Bronchial epithelial cell (primary cell): ENCODE measurements at places on chromosomes 2 and 18. TPM values are rescaled to one million over a fixed set of nuclear protein-coding genes. Genes with fewer than 3 reads are reported as not detected.

The NGEF gene
- total RNA-seq = 0.53 and 6.1 TPM in 2 replicates

The SLC16A14 gene
- 2.4 and 5.4 TPM in 2 replicates for total RNA-seq

The CHMP1B gene
- total RNA-seq = 140 and 178 TPM in 2 replicates

The SALL3 gene
- not detected in 2 replicates for total RNA-seq

DNA sequence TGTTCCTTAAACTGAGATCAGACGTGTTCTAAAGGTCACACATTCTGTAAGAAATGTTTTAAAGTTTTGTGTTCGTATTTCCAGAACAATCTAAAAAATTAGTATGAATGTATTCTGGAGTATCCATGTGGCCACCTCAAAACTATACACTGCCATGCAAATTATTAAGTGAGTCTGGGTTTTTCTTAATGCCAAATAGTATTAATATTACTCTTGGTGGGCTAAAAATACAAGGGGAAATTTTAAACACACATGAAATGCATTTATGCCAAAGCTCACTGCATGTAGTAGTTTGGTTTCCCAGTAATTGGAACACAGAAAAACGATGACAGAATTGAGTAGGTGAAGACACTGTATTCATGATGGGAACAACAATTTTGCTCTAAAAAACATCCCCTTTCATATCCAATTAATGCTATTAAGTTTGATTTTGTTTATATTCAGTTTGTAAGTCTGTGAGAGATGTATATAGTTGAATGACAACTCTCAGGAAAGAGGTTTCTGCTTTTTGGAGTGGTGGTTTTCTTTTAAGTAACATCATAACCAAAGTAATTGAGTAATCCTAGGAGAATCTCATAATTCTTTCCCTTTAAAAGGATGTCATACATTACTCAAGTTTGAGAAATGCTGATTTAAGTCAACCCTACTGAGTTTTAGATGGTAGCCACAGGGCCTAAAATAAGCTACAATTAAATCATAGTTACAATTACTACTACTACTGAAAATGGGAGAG lies 75.7 kb upstream of the CDCA7 start:
- peak; percentile 19 for DNase-seq

DNA sequence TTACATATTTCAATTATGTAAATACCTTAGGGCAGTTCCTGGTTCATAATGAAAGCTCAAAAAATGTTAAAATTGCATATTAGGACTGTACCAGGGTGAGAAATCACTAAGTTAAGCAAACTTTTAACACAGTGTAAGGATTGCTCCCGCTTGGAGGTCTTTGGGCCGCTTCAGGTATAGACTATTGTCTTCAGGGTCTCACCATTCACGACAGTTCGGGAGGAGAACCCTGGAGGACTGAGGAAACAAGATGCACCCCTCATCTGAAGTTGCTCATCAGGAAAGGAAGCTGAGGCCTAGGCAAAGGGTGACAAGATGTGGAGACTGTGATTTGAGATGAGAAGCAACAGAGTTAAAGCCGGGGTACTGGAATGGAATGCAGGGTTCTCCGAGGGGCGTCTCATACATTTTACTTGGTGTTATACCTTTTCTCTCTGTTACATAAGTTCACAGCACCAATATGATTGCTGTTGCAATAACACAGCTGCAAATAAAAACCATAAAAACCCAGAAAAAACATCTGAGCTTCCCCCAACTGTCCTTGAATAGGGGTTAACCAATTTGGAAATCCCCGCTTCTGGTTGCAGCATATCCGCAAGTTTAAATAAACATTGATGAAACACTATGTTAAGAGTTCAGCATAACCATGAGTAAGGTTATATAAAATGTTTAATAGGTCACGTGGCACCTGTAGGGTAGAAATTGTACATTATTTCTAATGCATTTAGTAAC lies 40.1 kb downstream of the FBXO48 start:
- peak; percentile 71 for DNase-seq

DNA sequence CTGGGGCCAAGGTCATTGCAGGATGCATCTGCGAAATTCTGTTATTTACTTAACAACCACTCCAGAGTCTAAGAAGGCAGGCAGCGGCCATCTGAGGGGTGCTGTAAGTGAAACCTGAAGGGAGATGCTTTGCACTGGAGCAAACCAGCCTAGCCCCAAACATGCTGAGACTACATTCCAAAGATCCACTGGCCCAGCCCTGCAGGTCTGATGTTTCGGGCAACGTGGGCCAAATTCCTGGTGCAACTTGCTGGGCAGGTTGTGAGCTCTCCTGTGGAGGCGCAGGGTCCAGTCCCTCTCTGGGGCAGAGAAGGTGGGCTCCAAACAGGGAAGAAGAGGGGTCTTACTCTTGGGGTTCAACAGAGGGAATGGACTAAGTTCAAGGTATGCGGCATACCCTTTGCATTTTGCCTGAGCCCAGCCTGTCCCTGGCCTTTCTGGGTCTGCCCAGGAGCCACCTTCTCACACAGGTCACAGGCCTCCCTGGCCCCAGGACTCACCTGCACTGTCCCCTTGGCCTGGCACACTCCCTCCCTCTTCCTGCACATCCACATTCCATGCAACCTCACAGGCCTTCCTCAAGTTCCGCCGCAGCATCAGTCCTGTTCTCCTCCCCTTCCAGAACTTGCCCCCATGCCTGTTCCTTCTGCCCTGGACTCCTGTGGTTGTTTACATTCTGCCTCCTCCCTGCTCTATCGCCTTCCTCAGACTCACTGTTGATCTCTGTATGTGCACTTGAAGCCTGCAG lies 5.1 kb upstream of the MAL start:
- no peak for DNase-seq

DNA sequence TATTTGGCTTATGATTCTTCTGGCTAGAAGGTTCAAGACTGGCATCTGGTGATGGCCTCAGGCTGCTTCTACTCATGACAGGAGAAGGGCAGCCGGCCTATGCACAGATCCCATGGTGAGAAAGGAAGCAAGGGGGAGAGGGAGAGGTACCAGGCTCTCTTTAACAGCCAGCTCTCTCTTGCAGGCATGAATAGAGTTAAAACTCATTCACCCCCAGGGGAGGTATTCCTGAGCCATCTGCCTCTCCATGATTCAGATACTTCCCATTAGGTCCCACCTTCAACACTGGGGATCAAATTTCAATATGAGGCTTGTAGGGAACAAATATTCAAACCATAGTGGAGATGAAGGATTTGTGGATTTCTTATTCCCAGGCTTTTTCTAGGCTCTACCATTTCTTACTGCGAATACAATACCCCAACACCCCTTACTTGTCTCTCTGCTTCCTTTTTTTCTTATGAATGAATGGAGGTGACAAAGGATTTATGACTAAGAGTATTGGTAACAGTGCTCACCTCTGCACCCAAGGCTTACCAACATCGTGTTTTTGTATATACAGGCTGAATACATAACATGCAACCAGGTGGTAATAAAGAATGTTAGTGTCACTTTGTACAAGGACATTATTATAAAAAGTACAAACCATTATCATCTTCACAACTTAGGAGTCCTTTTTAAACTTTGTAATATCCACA lies 454.6 kb upstream of the TRIB2 start:
- DNase-seq = peak; percentile 36

DNA sequence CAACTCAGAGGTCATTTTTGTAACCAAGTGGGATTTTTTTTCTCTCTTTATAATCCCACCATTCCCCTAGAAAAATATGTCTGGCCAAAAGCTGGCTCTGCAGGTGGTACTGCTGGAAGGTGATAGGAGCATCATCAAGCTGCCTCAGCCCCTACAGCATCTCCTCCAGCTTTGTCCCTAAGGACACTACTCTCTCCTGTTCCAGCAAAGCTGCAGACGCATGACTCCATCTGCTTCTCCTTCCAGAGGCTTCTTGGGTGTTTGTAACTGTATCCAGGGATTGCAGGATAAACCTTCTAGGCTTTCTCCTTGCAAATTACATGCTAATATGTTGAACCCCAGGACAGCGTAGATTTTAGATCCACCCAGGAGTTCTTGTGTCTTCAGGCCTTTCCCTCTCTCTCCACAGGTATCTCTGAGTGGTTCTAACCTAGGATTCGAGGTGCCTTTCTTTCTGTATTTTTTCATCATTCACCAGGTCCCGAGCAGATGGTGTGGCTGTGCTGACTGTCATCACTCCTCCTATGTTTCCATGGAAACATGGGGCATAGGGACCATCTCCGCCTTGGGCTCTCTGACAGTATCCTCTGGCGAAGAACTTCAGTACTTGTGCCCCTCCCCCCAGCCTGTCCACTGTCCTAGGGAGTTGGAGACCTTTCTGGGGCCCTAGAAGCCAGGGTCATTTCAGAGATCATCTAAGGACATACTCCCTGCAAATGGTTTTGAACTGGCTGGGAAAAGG lies 34.3 kb downstream of the AFF3 start:
- no peak for DNase-seq

DNA sequence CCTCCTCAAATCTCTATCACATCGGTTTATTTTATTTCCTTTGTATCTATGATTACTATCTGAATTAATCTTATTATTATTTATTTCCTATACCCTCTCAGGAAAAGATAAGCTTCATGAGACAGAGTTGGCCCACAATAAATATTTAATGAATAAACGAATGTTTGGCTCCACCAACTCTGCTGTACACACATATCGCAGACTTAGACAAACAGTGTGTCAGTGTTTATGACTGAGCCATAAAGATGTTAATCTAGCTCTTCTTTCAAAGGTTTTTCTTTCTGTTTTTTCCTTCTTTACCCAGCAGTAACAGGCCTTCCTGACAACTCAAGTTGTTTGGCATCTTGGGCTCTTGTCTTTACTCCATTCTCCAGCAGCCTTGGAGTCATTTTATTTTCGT lies 329.5 kb downstream of the CDH2 start:
- DNase-seq = no peak

GRCh38 chr2:18132697-18133096 lies 254.2 kb downstream of the KCNS3 start:
- DNase-seq = peak; percentile 44

GRCh38 chr18:59085126-59085794 lies 54.4 kb upstream of the SEC11C start:
- DNase-seq = no peak

DNA sequence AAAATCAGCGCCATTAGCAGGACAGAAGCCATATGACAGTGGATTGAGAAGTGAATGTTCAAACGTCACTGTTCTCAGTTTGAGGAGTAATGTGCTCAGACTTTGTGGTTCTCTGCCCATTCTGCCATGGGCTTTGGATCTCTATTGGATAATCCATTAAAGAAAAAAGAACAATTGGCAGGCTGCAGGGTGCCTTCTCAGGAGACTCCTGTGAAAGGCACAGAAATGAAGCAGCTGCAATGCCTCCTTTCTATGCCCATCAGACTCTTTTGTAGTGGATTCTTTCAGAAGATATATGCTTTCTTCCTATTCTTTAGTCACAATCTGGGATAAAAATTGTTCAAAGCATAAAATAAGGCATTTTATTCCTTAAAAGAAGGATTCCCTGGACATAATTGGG lies 506.9 kb upstream of the KLHL29 start:
- no peak for DNase-seq

GRCh38 chr18:62574776-62575175 lies 52.0 kb downstream of the ZCCHC2 start:
- DNase-seq = no peak
